ENCODE measurements at places on chromosomes 6 and 20. TPM values are rescaled to one million over a fixed set of nuclear protein-coding genes. Genes with fewer than 3 reads are reported as not detected.
A peak's percentile ranks its signal among the peaks of the same experiment; 100 is the strongest.

The MUC22 gene
- polyA plus RNA-seq: not detected

The TMEM244 gene
- polyA plus RNA-seq: not detected

The TRIM15 gene
- not detected for polyA plus RNA-seq

The ZSCAN31 gene
- polyA plus RNA-seq: 1.3 TPM

The HLA-DRB1 gene
- 10.7 TPM for polyA plus RNA-seq

The RIPOR2 gene
- 532 TPM for polyA plus RNA-seq

The IRAK1BP1 gene
- polyA plus RNA-seq: 0.76 TPM

The SMPDL3A gene
- polyA plus RNA-seq: not detected

The PRIM2 gene
- 11.3 TPM for polyA plus RNA-seq

DNA sequence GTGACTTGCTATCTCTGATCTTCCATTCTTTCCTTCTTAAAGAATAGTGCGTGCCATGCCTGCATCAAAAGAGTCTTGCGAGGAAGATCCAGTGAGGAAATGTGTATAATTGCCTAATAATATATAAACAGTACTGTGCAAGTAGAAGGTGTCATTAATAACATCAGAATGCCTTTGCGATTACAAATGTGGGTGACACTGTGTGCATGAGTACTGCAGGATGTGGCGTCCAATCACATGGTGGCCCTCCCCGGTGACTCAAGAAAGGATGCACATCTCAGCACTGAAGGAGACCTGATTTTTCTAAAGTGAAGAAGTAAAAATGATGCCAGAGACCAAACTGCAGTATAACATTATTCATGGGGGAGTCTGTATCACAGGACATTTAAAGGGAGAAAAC, 107.5 kb upstream of the EDN1 start:
- H3K36me3 ChIP-seq: no peaks in the 10 kb centered on the region
- no peaks in the 10 kb centered on the region for H3K27me3 ChIP-seq
- no peak overlapping the region for H3K27ac ChIP-seq
- no peak overlapping the region for H3K4me3 ChIP-seq

DNA sequence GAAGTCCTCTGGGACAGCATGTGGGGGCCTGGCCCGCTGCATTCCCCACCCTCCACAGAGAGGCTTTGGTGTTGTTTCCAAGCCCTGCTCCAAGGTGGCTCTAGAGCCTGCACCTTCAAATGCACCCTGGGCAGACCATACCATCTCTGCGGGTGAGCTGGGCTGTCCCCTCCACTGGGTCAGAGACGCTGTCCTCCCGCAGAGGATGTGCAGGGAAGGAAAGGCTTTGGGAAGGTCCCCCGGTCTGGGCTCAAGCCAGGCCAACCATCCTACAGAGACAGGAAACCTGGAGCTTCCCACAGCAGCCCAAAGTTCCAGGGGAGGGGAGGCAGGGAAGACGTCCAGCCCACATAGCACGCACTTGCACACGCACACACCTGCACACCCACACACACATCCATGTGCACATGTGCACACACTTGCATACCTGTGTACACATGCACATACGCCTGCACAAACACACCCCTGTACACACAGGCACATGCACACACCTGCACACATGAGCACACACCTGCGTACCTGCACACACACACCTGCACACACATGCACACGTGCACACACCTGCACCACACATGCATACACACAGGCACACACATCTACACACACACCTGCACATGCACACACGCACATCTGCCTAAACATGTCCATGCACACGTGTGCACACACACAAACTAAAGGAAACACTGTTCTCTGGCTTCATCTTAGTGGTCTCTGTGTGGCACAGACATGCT, 155.4 kb downstream of the ERMARD start:
- H3K27ac ChIP-seq: no peak overlapping the region
- no peaks in the 10 kb centered on the region for H3K27me3 ChIP-seq
- no peak for DNase-seq
- no peaks in the 10 kb centered on the region for H3K36me3 ChIP-seq
- no peaks in the 10 kb centered on the region for H3K4me1 ChIP-seq

DNA sequence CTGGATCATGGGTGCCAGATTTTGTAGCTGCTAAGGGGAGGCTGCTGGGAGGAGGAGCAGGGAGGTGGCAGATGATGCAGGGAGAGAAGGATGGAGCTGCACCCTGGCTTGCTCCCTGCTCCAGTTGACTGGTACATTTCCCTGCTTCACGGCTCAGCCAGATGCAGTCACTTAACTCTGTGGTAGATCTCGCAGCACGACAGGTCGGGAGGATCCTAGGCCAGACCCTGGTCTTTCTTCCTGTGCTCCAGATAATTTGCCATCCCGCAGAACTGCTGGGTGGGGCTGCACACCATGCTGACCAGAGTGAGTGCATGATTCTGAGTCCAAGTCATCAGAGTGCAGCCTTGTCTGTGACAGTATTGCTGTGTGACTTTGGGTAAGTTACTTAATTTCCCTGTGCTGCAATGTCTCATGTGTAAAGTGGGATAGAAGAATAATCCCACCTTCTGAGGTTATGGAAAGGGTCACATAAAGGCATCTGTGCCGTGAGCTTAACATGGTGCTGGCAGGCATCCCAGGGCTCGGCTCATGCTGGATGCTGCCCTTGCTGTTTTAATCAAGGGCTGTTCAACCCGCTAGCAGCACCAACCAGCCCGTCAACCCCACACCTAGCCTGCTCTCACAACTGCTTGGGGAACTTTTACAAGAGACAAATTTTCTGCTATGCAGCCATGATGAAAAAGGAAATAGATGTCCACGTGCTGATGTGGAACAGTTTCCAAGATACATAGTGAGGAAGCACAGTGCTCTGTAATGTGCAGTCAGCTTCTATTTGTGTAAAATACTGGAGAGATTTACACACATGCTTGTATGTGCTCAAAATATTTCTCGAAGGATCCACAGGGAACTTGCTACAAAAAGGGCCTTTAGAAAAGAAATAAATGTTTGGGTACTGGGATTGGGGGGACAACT, 257.9 kb downstream of the CDH26 start:
- no peaks in the 10 kb centered on the region for H3K4me1 ChIP-seq
- H3K4me3 ChIP-seq: no peak overlapping the region
- DNase-seq: no peak
- H3K27me3 ChIP-seq: no peaks in the 10 kb centered on the region

DNA sequence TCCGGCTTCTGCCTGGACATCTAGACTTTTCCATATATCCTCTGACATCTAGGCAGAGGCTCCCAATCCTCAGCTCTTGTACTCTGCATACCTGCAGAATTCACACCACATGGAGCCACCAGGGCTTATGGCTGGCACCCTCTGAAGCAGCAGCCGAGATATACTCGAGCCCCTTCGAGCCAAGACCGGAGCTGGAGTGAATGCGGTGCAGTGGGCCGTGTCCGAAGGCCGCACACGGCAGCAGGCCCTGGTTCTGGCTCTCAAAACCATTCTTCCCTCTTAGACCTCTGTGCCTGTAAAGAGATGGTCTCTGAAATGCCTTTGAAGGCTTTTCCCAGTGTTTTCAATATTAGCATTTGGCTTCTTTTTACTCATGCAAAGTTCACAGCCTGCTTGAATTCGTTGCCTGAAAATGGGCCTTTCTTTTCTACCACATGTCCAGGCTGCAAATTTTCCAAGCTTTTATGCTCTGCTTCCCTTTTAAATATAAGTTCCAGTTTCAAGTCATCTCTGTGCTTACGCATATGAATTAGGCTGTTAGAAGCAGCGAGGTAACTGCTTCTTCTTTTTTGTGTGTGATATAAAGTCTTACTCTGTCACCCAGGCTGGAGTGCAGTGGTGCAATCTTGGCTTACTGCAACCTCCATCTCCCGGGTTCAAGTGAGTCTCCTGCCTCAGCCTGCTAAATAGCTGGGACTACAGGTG, 3.8 kb upstream of the SIRPB1 start:
- H3K4me3 ChIP-seq: no peak overlapping the region
- DNase-seq: no peak
- H3K27ac ChIP-seq: no peak overlapping the region
- H3K27me3 ChIP-seq: no peaks in the 10 kb centered on the region

GRCh38 chr6:135379647-135380046, 117.9 kb downstream of the AHI1 start:
- no peak for DNase-seq
- H3K27me3 ChIP-seq: no peaks in the 10 kb centered on the region
- no peak overlapping the region for H3K4me3 ChIP-seq
- no peaks in the 10 kb centered on the region for H3K4me1 ChIP-seq
- no peaks in the 10 kb centered on the region for H3K36me3 ChIP-seq
- no peak overlapping the region for H3K27ac ChIP-seq

GRCh38 chr6:63261820-63262219, 50.6 kb downstream of the FKBP1C start:
- no peaks in the 10 kb centered on the region for H3K36me3 ChIP-seq
- no peak overlapping the region for H3K4me3 ChIP-seq
- DNase-seq: no peak
- H3K27me3 ChIP-seq: no peaks in the 10 kb centered on the region
- H3K4me1 ChIP-seq: no peaks in the 10 kb centered on the region

GRCh38 chr6:408599-409102, 17.1 kb downstream of the IRF4 start:
- DNase-seq: no peak
- H3K4me1 ChIP-seq: peaks cover 17% of the 10 kb centered on the region
- no peaks in the 10 kb centered on the region for H3K36me3 ChIP-seq
- H3K27me3 ChIP-seq: no peaks in the 10 kb centered on the region
- no peak overlapping the region for H3K4me3 ChIP-seq

DNA sequence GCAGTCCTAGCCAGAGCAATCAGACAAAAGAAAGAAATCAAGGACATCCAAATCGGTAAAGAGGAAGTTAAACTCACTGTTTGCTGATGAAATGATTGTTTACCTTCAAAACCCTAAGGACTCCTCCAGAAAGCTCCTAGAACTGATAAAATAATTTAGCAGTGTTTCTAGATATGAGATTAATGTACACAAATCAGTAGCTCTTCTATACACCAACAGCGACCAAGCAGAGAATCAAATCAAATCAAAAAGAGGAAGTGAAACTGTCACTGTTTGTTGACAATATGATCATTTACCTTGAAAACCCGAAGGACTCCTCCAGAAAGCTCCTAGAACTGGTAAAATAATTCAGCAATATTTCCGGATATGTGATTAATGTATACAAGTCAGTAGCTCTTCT, 21.7 kb downstream of the SERPINB9 start:
- H3K36me3 ChIP-seq: no peaks in the 10 kb centered on the region
- peaks cover 47% of the 10 kb centered on the region for H3K4me1 ChIP-seq
- DNase-seq: no peak
- peak overlapping the region; percentile 18 for H3K27ac ChIP-seq

- H3K27ac ChIP-seq: no peak overlapping the region
- no peaks in the 10 kb centered on the region for H3K27me3 ChIP-seq
- H3K4me3 ChIP-seq: no peak overlapping the region
- peaks cover 9% of the 10 kb centered on the region for H3K36me3 ChIP-seq
Observed at GRCh38 chr20:51411870-51412269, 130.6 kb downstream of the NFATC2 start.

GRCh38 chr6:72999995-73000394, 225.3 kb downstream of the KHDC1L start:
- H3K27me3 ChIP-seq: no peaks in the 10 kb centered on the region
- no peaks in the 10 kb centered on the region for H3K36me3 ChIP-seq
- H3K27ac ChIP-seq: no peak overlapping the region
- H3K4me1 ChIP-seq: no peaks in the 10 kb centered on the region
- DNase-seq: no peak

GRCh38 chr6:44725070-44725469, 337.6 kb downstream of the CDC5L start:
- H3K4me1 ChIP-seq: no peaks in the 10 kb centered on the region
- H3K36me3 ChIP-seq: no peaks in the 10 kb centered on the region
- H3K4me3 ChIP-seq: no peak overlapping the region
- DNase-seq: no peak

- no peak overlapping the region for H3K27ac ChIP-seq
- DNase-seq: no peak
- H3K27me3 ChIP-seq: no peaks in the 10 kb centered on the region
- no peaks in the 10 kb centered on the region for H3K36me3 ChIP-seq
- no peaks in the 10 kb centered on the region for H3K4me1 ChIP-seq
Observed at GRCh38 chr20:60506061-60506460, 547.8 kb downstream of the CDH26 start.

DNA sequence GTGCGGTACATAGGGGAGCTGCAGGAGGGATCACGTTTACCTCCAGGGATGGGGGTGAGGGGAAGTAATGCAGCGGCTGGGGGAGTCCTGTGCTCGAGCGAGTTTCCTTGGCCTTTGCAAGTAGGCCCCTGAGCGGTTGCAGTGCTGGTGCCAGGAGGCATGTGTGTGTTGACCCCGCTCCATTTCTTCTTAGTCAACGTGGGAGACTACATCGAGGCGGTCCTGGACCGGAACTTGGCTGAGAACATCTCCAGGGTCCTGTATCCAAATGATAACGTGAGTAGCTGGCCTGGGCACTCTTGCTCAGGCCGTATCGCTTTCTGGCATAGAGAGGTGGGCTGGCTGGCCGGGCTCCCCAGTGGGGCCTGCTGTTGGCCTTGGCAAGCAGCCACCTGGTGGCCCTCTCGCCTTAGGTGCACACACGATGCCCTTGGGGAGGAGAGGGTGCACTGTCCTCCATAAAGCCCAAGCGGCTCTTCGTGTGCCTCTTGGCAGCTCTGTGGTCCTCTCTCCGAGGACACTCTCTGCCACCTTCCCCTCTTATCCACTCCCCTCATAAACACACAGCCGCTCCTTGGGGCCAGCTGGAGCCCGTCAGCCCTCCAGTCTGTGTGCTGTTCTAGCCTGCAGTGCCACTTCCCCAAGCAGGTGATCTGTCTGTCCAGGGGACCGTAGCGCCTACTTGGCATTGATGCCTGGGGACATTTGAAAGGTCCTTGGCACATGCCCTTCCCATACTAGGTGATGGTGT, 29.3 kb downstream of the PYGB start:
- H3K27ac ChIP-seq: no peak overlapping the region
- no peaks in the 10 kb centered on the region for H3K27me3 ChIP-seq
- no peaks in the 10 kb centered on the region for H3K4me1 ChIP-seq
- H3K36me3 ChIP-seq: peaks cover 7% of the 10 kb centered on the region

DNA sequence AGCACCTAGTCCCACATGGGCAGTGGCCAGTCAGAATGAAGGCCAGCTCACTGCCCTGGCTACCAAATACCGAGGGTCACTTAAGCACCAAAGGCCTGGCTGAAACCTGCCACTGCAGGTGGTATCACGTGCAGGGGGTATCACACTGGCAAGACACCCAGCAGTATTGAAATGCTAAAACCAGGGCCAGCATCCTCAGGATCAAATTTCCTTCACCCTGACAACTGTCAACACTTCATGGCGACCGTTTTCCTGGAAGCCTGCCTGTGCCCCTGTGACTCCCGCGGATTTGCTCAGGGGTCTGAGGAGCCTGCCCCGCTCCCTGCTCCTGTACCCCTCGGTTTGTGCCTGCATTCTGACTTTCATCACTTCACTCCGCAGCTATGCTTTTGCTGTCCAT, 151.1 kb downstream of the TTLL2 start:
- no peaks in the 10 kb centered on the region for H3K4me1 ChIP-seq
- H3K27me3 ChIP-seq: no peaks in the 10 kb centered on the region
- DNase-seq: no peak

Data from naive thymus-derived CD4-positive, alpha-beta T cell (primary cell).